ENCODE measurements at places on chromosomes 5 and 9. TPM values are rescaled to one million over a fixed set of nuclear protein-coding genes. Genes with fewer than 3 reads are reported as not detected.

Gene COL15A1
- 0.15 TPM for total RNA-seq

Gene C5orf58
- total RNA-seq: not detected

DNA sequence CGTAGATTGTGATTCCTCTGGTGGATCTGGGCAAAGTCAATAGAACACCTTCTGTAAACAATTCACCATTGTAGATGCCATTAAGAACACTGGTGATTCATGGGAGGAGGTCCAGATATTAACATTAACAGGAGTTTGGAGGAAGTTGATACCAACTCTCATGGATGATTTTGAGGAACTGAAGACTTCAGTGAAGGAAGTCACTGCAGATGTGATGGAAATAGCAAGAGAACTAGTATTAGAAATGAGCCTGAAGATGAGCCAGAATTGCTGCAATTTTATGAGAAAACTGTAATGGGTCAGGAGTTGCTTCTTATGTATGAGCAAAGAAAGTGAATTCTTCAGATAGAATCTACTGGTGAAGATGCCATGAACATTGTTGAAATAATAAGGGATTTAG is 26.9 kb downstream of the TCERG1 start:
- H3K4me1 ChIP-seq: no peaks in the 10 kb centered on the region
- H3K4me3 ChIP-seq: no peak overlapping the region
- no peak overlapping the region for H3K27ac ChIP-seq
- no peak for DNase-seq
- peaks cover 64% of the 10 kb centered on the region for H3K36me3 ChIP-seq

DNA sequence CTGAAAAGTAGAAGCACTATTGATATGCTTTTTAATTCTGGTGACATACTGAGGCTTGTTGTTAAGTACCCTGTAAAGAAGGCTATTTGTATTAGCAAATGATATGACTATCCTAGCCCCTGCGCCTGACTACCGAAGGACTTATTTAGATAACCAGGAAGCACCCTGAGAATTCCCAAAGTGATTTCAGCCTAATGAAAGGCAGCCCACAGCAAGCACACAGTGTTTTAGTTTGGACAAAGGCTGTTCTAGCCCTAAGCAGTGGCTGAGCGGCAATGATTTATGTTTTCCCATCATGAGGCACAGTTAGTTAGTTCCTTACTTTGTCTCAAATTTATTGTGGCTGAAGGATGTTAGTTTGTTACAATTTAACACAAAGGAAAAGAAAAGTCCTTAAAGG is 235.3 kb downstream of the KCTD16 start:
- no peak overlapping the region for H3K4me3 ChIP-seq
- H3K4me1 ChIP-seq: no peaks in the 10 kb centered on the region
- no peak for DNase-seq
- no peaks in the 10 kb centered on the region for H3K36me3 ChIP-seq
- H3K27ac ChIP-seq: no peak overlapping the region

DNA sequence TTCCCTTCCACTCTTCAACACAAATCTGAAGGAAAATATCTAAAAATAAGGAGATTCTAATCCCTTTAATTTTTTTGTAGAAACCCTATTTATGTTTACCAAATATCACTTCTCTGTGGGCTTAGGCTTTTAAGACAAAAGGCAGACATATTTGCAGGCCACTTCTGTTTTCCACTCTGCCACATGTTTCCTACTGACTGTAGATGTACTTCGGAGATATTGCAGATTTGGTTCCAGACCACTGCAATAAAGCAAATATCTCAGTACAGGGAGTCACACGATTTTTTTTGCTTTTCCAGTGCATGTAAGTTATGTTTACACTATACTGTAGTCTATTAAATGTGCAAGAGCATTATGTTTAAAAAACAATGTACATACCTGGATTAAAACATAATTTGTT is 219.0 kb downstream of the SREK1 start:
- peaks cover 61% of the 10 kb centered on the region for H3K27me3 ChIP-seq
- no peak for DNase-seq
- H3K36me3 ChIP-seq: no peaks in the 10 kb centered on the region

DNA sequence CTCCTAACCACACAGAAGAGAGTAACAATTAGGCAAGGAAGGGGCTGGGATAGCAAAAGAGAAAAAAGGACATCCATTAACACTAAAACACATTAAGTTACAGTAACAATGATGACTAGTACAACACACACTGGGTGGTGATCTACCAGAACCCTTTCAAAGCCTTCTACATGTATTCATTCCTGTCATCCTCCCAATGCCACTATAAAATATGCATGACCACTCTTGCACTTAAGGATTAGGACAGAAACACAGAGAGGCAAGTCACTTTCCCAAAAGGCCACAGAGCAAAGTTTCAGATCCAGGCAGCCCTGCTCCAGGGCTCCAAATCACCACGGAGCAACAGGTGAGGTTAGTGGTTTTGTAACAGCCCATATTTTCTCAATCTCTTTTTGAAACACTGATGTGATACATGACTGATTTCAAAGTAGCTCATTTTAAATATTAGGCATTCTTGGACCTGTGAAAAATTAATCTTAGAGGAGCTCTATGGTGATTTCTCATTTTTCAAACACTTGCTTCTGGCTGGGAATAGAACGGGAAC is 86.7 kb downstream of the AUH start:
- no peak for DNase-seq
- no peak overlapping the region for H3K4me3 ChIP-seq
- no peaks in the 10 kb centered on the region for H3K36me3 ChIP-seq
- H3K4me1 ChIP-seq: peaks cover 14% of the 10 kb centered on the region
- no peak overlapping the region for H3K27ac ChIP-seq
- no peaks in the 10 kb centered on the region for H3K27me3 ChIP-seq

DNA sequence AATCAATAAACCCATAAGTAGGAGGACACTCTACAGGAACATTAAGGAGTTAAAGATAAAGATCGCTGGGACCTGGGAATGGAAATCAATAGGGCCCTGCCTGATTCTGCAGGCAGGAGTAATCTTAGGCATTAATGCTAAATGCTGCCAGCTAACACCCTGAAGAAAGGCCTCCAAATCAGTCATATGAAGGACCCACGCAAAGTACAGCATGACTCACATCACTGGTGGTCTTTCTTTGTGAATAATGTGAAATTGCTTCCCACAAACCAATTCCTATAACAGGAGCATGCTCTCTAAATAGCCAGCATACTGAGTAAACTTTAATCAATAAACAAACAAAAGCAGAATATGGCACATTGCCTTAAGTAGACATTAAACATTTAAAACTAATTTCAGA is 172.3 kb downstream of the SEMA5A start:
- no peaks in the 10 kb centered on the region for H3K27me3 ChIP-seq
- H3K4me1 ChIP-seq: no peaks in the 10 kb centered on the region
- H3K36me3 ChIP-seq: no peaks in the 10 kb centered on the region
- DNase-seq: no peak
- no peak overlapping the region for H3K27ac ChIP-seq
- no peak overlapping the region for H3K4me3 ChIP-seq

DNA sequence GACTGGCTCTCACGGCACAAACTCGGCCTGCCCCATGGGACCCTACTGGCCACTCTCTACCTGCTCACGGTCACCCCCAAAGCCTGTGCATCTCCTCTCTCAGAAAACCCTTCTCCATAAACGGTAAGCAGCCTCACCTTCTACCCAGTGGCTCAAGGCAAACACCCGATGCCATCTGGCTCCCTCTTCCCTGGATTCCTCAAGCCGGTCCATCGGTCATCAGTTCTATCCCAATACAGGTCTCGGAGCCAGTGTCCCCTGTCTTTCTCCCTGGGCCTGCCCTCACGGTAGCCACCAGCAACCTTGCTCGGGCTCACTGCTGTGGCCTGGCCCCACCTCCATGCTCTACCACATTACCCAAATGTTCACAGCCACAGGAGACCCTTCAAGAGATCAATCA is 134.1 kb downstream of the ROR2 start:
- H3K4me3 ChIP-seq: no peak overlapping the region
- no peaks in the 10 kb centered on the region for H3K36me3 ChIP-seq
- no peaks in the 10 kb centered on the region for H3K4me1 ChIP-seq
- no peak for DNase-seq

DNA sequence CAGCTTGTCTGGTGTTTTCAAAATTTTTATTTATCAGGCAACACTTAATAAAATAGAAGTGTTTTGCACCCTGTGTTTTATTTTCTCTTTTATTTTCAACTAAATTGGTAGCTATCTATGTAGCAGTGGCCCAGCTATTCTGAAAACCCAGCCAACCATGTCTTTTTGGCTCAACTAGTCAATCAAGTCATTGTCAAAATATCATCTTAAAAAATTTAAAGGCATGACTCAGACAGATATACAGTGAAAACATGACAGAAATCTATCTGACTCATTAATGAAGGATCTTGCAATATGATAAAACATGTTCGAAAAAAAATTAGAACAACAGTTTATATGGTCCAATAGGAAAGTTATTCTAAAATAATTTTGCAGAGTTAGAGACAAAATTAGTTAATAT is 75.1 kb downstream of the HSD17B4 start:
- no peaks in the 10 kb centered on the region for H3K36me3 ChIP-seq
- DNase-seq: no peak
- H3K4me1 ChIP-seq: no peaks in the 10 kb centered on the region
- no peak overlapping the region for H3K4me3 ChIP-seq
- no peaks in the 10 kb centered on the region for H3K27me3 ChIP-seq

DNA sequence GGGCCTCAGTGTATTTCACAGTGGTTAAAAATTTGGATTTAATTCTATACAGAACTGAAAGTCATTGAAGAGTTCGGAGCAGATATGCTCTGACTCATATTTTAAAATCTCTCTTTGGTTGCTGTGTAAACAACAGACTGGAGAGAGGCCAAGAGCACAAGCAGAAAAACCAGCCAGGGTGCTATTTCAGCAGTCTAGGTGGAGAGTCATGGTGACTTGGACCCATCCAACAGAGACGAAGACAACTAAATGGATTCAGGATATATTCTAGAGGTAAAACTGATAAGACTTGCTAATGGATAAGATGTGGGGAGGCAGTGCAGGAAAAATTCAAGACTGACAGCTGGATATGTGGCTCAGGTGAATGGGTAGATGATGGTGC is 168.9 kb downstream of the MAPKAP1 start:
- DNase-seq: peak; percentile 74
- H3K27me3 ChIP-seq: no peaks in the 10 kb centered on the region
- peaks cover 32% of the 10 kb centered on the region for H3K4me1 ChIP-seq
- H3K36me3 ChIP-seq: no peaks in the 10 kb centered on the region
- peak overlapping the region; percentile 12 for H3K27ac ChIP-seq

Gene INSL6
- not detected for total RNA-seq

GRCh38 chr5:125041798-125042197 is 295.4 kb upstream of the ZNF608 start:
- no peaks in the 10 kb centered on the region for H3K36me3 ChIP-seq
- DNase-seq: no peak
- H3K27me3 ChIP-seq: no peaks in the 10 kb centered on the region
- no peak overlapping the region for H3K27ac ChIP-seq

- H3K27me3 ChIP-seq: no peaks in the 10 kb centered on the region
- no peak overlapping the region for H3K27ac ChIP-seq
Measured at GRCh38 chr9:106284296-106284695, 578.7 kb upstream of the ZNF462 start.

- no peak for DNase-seq
- H3K36me3 ChIP-seq: no peaks in the 10 kb centered on the region
- H3K4me3 ChIP-seq: no peak overlapping the region
- peaks cover 84% of the 10 kb centered on the region for H3K27me3 ChIP-seq
- no peak overlapping the region for H3K27ac ChIP-seq
- no peaks in the 10 kb centered on the region for H3K4me1 ChIP-seq
Measured at GRCh38 chr5:170393235-170393634, 4.1 kb upstream of the KCNMB1 start.

Gene FIBCD1
- total RNA-seq: 26.1 TPM

DNA sequence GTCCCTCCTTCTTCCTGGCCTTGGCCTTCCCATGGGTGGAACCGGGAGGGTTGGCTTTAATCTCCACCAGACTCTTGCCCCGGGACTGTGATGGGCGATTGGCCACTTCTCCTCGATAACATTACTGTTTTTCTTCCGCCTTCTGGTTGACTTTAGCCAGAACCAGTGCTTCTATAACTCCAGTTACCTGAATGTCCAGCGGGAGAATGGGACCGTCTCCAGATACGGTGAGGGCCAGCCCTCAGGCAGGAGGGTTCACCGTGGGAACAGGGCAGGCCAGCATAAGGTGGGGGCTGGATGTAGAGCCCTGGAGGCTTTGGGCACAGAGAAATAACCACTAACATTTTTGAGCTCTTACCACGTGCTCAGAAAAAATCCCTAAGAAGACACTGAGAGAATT is 967 bp downstream of the ORM2 start:
- no peaks in the 10 kb centered on the region for H3K27me3 ChIP-seq
- H3K4me3 ChIP-seq: no peak overlapping the region
- H3K4me1 ChIP-seq: no peaks in the 10 kb centered on the region

GRCh38 chr9:98365781-98366180 is 110.3 kb upstream of the TBC1D2 start:
- no peak overlapping the region for H3K27ac ChIP-seq
- no peaks in the 10 kb centered on the region for H3K4me1 ChIP-seq
- H3K4me3 ChIP-seq: no peak overlapping the region
- no peak for DNase-seq
- no peaks in the 10 kb centered on the region for H3K27me3 ChIP-seq
- no peaks in the 10 kb centered on the region for H3K36me3 ChIP-seq

Measured in HCT116 (cell line).